Neural crest cell (in vitro differentiated cells): ENCODE measurements at places on chromosomes 5 and 9. TPM values are rescaled to one million over a fixed set of nuclear protein-coding genes. Genes with fewer than 3 reads are reported as not detected.

DCTN3 gene
- 92.1 and 102 TPM in 2 replicates for total RNA-seq

EFNA5 gene
- total RNA-seq: 42.2 and 43.0 TPM in 2 replicates

DNA sequence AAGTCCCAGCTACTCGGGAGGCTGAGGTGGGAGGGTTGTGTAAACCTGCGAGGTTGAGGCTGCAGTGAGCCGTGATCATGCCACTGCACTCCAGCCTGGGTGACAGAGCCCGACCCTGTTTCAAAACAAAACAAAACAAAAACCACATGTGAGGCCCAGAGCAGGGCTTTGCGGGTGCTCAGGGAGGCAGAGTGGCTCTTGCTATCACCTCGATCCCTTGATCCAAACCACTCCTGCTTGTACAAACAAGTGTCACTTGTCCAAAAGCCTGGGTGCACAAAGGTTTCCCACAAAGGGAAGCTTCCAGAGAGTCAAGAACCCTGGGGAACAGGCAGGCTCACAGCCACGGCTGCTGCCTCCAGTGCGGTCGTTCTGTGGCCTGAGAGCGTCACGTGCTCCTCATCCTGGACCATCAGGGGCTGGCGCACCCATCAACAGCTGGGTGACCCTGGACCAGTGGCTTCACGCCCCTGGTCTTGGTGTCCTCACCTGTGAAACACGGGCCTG, 162.7 kb downstream of the C9orf50 start:
- no peak overlapping the region for H3K4me3 ChIP-seq
- H3K4me1 ChIP-seq: peaks cover 48% of the 10 kb centered on the region
- H3K27ac ChIP-seq: no peak overlapping the region
- no peaks in the 10 kb centered on the region for H3K36me3 ChIP-seq

GRCh38 chr5:73031839-73032238, 76.0 kb downstream of the FCHO2 start:
- peaks cover 3% of the 10 kb centered on the region for H3K36me3 ChIP-seq
- DNase-seq: no peak
- H3K4me1 ChIP-seq: peaks cover 8% of the 10 kb centered on the region
- no peaks in the 10 kb centered on the region for H3K27me3 ChIP-seq
- no peak overlapping the region for H3K27ac ChIP-seq

NUTM2F gene
- total RNA-seq: 0.09 TPM in 1 of 2 replicates, not detected in the other

DNA sequence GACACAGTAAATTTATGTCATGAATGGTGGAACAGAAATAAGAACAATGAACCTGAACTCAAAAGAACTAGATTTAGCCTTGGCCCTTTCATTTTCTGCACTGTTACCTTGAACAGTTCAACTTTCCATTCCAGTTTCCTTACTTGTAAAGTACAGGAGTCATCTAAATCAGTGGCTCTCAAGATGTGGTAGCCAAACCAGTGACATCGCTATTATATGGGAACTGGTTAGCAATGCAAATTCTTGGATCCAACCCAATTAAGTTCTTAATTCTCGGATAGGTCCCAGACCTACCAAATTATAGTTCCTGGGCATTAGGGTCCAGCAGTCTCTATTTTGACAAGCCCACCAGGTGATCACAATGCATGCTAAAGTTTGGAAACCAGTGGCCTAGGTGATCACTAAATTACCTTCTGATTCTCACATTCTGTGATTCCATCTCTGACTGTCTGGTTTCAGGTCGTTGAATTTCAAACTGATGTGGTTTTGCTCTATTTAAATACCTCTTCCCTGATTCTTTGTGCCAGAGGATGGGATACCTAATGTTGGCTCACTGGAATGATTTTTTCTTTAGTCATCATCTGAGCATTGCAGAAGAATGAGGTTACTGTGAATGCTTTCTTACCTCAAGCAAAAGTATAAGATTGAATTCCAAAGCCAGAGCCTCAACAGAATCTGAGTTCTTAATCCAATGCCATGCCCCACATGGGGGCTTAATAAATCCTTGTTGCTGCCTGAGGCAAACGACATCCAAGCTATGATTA, 253.8 kb downstream of the ENC1 start:
- peaks cover 20% of the 10 kb centered on the region for H3K4me1 ChIP-seq
- no peak overlapping the region for H3K27ac ChIP-seq
- no peak for DNase-seq
- no peak overlapping the region for H3K4me3 ChIP-seq
- no peaks in the 10 kb centered on the region for H3K27me3 ChIP-seq

DNA sequence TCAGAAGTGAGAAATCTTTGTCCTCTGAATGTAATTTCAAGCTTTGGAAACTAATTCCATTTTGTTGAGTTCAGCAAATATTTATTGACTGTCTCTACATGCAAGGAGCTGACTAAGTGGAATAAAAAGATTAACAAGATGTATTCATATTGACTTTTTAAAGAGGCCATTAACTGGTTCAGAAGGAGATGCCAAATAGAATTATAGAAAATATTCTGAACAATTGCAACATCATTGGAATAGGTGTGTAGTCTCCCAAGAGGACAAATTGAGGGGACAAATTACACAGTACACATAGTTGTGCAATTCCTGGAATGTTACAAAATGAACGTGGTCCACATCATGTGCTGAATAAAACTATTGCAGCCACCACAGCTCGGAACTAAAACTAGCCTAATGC, 224.2 kb downstream of the NPR3 start:
- no peaks in the 10 kb centered on the region for H3K4me1 ChIP-seq
- DNase-seq: no peak
- no peaks in the 10 kb centered on the region for H3K36me3 ChIP-seq
- H3K4me3 ChIP-seq: no peak overlapping the region
- no peaks in the 10 kb centered on the region for H3K27me3 ChIP-seq

DNA sequence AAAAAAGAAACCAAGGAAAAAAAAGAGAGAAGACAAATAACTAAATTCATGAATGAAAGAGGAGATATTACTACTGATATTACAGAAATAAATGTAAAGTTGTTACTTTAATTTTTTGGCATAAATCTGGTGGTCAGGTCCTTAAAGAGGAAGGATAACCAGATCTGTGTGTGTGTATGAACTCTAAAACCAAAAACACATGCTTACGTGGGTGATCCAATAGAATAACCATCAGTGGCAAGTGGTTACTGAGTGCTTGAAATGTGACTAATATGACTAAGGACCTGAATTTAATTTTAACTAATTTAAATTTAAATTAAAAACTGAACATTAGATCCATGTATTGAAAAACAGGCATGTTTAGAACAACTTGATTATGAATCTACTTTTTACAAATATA, 10.3 kb downstream of the SLC28A3 start:
- H3K4me1 ChIP-seq: no peaks in the 10 kb centered on the region
- no peak for DNase-seq
- no peaks in the 10 kb centered on the region for H3K36me3 ChIP-seq
- H3K27ac ChIP-seq: no peak overlapping the region
- no peak overlapping the region for H3K4me3 ChIP-seq

DNA sequence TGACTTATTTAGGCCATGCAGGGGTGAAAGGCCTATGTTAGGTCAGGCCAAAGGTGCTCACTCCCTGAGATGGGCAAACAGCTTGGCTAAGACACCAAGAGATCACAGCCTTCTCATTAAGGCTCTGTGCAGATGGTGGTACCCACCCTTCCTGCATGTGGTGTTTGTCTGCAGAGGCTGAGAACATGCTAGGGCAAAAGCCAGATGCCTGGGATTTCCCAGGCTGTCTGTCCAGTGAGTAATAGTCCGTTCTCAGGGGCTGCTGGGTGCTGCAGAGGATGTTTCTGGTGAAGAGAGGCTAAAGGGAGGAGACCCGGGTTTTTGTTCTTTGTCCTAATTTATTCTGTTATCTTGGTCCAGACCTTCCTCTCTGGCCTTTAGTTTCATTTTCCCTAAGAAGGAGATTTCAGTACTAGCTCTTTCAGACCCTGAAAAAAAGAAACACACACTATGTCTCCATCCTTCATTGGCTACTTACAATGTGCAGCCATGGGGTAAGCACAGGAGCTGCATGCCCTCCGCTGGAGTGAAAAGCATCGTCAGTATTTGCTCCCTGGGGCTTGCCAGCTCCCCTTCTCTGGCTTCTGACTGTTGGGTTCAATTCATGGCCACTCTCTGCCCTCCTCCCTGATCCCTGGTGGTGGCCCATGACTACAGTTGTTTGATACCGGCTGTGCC, 23.4 kb upstream of the GLRA1 start:
- peaks cover 7% of the 10 kb centered on the region for H3K27me3 ChIP-seq
- H3K36me3 ChIP-seq: no peaks in the 10 kb centered on the region
- H3K27ac ChIP-seq: no peak overlapping the region
- no peaks in the 10 kb centered on the region for H3K4me1 ChIP-seq
- DNase-seq: no peak
- no peak overlapping the region for H3K4me3 ChIP-seq

DNA sequence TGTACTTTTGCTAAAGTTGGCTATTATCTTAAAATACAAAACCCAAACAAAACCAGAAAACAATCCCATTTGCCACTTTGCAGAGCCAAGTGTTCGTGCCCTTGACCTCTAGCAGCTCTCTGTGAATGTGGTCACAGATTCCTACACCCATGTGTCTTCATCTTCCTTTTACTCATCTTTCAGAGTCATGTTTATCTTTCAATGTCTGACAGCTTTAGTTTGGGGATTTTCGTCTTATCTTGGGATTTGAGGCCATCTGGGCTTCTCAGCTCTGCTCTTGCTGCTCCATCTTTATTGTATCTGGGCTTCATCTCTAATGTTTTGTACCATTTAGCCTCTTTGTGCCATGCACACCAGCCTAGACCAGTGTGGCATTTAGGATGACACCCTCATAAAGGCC, 81.0 kb downstream of the DAPK1 start:
- H3K27ac ChIP-seq: no peak overlapping the region
- no peaks in the 10 kb centered on the region for H3K27me3 ChIP-seq
- no peak for DNase-seq
- no peak overlapping the region for H3K4me3 ChIP-seq
- peaks cover 5% of the 10 kb centered on the region for H3K36me3 ChIP-seq

DIRAS2 gene
- 0.77 TPM in 2 replicates for total RNA-seq

- H3K27me3 ChIP-seq: no peaks in the 10 kb centered on the region
- peak overlapping the region; percentile 24 for H3K27ac ChIP-seq
- no peak for DNase-seq
Observed at GRCh38 chr5:142118155-142118686, 9.6 kb downstream of the NDFIP1 start.

- peak overlapping the region; percentile 100 for H3K4me3 ChIP-seq
- peaks cover 46% of the 10 kb centered on the region for H3K4me1 ChIP-seq
- peak overlapping the region; percentile 99 for H3K27ac ChIP-seq
Observed at GRCh38 chr5:176536132-176536901, 885 bp downstream of the RNF44 start.

QRFP gene
- not detected in 2 replicates for total RNA-seq

DNA sequence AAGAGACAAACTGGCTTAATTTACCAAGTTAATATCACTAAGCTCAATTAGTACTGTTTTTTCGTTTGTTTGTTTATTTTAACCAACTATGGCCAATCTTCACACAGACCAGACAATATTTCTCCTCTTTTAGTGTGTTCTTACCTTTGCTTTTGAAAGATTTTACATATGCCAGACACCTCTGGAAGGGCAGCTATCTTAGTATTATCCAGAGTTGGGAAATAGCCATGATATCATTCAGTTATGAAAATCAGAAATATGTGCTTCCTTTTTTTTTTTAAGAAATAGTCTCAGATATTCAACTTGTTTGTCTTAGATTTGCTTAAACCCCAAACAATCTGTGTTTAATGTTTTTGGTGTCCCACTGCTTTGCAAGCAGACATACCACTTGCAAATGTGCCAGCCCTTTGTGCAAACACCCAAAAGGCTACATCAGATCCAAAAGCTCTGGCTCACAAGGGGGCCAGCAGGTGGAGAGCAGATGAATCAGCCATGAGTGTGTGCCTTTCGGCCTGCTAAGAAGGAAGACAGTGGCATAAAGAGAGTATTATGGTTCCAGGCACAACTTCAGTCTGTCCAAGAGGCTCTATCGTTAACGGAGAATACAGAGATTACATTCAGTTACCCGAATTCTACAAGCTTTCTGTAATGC, 147.6 kb downstream of the EFNA5 start:
- no peak for DNase-seq
- H3K4me3 ChIP-seq: no peak overlapping the region
- H3K27ac ChIP-seq: no peak overlapping the region
- no peaks in the 10 kb centered on the region for H3K27me3 ChIP-seq

MZB1 gene
- 0.25 and 0.30 TPM in 2 replicates for total RNA-seq

GRCh38 chr5:131264451-131265099, 722 bp downstream of the CDC42SE2 start:
- DNase-seq: peak; percentile 15
- H3K4me1 ChIP-seq: peaks cover 26% of the 10 kb centered on the region
- no peaks in the 10 kb centered on the region for H3K27me3 ChIP-seq
- no peaks in the 10 kb centered on the region for H3K36me3 ChIP-seq

GRCh38 chr5:68110894-68111293, 104.7 kb upstream of the PIK3R1 start:
- H3K4me1 ChIP-seq: peaks cover 9% of the 10 kb centered on the region
- no peaks in the 10 kb centered on the region for H3K27me3 ChIP-seq
- H3K27ac ChIP-seq: no peak overlapping the region
- no peak for DNase-seq

DNA sequence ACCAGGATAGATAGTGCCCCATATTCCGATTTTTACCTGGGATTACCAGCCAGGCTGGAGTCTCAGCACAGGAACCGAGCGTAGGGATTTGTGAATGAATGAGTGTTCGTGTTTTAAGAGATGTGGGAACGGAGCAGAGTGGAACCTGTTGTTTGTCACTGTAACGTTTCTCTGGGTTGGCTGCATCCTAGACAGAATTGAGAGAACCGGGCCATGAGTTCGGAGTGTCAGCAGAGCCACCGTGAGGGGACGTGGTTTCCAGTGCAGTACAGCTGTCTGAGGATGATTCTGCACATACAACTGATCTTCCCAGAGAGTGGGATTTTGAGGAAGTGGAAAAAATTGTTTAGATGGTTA, 1.2 kb downstream of the PDE8B start:
- H3K36me3 ChIP-seq: peaks cover 11% of the 10 kb centered on the region
- H3K27me3 ChIP-seq: peaks cover 77% of the 10 kb centered on the region
- peaks cover 5% of the 10 kb centered on the region for H3K4me1 ChIP-seq
- H3K4me3 ChIP-seq: peak overlapping the region; percentile 17

DNA sequence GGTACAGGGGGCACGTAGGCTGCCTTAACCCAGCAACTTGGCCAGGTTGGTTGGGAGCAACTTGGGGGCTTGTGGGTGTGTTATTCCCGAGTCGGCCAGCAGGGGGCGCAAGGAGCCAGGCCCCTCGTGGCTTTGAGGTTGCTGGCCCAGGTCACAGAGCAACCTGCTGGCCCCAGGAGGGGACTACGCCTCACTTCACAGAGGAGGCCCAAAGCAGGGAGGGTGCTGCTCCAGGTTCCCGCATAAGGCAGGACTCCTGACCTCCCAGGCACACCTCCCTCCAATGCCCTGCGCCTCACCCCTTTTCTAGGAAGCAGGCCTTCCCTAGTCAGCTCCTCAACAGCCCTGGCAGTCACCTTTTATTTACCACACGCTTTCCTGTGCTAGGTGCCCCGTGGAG, 18.1 kb downstream of the KYAT1 start:
- no peak overlapping the region for H3K4me3 ChIP-seq
- peaks cover 12% of the 10 kb centered on the region for H3K4me1 ChIP-seq
- H3K36me3 ChIP-seq: no peaks in the 10 kb centered on the region

SPATA31D4 gene
- not detected in 2 replicates for total RNA-seq

GRCh38 chr5:133952729-133953567, 15.5 kb downstream of the C5orf15 start:
- peaks cover 2% of the 10 kb centered on the region for H3K36me3 ChIP-seq
- no peak overlapping the region for H3K27ac ChIP-seq
- no peak for DNase-seq
- no peaks in the 10 kb centered on the region for H3K27me3 ChIP-seq
- H3K4me1 ChIP-seq: peaks cover 4% of the 10 kb centered on the region
- no peak overlapping the region for H3K4me3 ChIP-seq

CARTPT gene
- not detected in 2 replicates for total RNA-seq
